ENCODE measurements at places on chromosomes 5 and 9. TPM values are rescaled to one million over a fixed set of nuclear protein-coding genes. Genes with fewer than 3 reads are reported as not detected.

The GDF9 gene
- not detected for total RNA-seq

The HAVCR1 gene
- not detected for total RNA-seq

DNA sequence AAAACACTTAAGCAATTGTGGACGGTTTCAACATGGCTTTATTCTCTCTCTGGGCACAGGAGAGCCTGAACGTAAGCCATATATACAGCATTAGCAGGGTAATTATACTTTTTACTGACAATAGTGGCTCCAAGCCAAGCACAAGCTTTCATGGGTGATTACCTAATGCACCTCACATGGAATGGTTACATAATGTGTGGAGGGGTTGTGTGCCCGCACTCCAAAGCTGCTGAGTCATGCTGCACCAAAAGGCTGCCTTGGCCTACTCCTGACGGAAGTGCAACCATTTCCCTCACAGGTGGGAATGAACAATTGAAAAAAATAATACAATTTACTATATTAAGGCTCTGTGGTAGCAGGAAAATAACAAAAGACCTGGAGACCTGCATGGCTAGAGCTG is 86.5 kb upstream of the ATP10B start:
- DNase-seq: no peak

GRCh38 chr5:103929338-103930013 is 366.9 kb upstream of the NUDT12 start:
- no peak for DNase-seq

GRCh38 chr5:41503310-41503709 is 7.1 kb downstream of the PLCXD3 start:
- no peak for DNase-seq

The MINAR2 gene
- not detected for total RNA-seq

DNA sequence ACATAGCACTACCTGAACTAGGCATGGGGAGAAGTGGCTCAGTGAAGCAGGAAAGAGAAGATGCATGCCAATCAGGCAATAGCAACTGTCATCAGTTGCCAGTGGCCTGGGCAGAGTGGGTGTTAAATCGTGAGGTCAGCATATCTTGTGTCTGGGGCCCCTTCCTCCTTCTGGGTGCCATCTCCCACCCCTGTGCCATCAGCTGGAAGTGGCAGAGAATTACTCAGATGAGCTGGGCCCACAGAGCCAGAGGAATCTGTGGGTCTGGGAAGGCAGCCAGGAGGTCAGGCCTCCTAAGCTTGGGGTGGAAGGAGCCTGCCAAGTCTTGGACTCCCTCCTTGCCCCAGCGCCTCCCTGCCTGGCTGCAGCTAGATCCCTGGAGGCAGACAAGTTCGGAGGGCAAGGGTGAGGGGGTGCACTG is 66.5 kb downstream of the GALNT12 start:
- no peak for DNase-seq

DNA sequence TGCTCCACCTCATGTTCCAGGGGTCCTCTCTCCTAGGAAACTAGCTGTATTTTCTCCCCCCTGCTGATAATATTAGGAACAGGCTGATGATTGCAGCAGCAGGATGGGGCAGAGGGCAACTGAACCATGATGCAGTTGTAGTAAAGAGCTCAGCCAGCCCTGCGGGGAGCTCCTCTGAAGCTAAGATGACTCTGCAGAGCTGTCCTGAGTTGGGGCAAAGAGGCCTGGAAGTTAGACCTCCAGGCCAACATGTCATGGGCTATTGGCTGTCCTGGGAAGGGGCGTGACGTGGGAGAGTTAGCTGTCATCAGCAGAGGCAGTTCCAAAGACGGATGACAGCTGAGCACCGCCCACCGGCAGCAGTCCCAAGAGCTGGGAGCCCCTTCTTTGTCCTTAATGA is 6.6 kb upstream of the FBP1 start:
- no peak for DNase-seq

The GPX3 gene
- 3,864 TPM for total RNA-seq

The CCDC180 gene
- 6.0 TPM for total RNA-seq

The TOR1B gene
- total RNA-seq: 41.2 TPM

- no peak for DNase-seq
These were observed 55.9 kb downstream of the MRPL36 start for GRCh38 chr5:1743769-1744085.

The TMC1 gene
- 0.30 TPM for total RNA-seq

The TTLL11 gene
- total RNA-seq: 18.6 TPM

DNA sequence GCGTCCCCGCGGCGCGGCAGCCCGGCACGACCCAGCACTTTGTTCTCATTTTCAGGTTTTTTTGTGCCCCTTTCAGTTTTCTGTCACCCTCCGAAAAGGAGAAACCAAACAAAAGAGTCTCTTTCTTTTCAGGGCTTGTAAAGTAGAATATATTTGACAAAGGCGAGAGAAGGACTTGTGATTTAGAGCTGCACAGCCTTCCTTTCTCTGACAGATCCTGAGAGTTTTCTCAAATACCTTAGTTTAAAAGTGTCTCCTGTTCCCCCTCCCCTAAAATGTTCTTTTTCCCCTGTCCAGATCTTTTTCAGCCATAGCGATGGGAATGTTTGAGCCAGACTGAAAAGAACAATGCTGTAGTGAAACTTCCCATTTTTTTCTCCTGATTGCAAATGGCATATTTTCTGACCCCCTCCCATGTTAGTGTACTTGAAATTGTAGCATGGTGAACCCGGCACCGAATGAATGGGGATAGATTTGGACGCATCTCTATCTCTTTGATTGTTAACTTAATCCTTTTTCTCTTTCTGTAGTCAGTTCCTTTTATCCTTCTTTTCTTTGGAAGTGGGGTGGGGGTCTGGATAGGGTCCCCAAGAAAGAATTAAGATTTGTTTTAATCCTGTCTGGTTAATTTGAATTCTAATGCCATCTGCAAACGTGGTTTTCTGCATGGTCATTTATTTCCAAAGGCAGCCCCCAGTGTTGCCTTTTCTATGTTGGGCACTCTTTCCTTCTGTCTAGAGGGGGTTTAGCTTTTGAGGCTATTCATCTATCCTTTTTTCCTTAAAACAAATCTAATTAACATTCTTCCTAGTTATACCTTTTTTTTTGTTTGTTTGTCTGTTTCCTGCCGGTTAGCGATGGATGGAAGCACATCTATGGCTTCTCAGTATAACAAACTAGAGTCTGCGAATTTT is 2.2 kb downstream of the ZSWIM6 start:
- no peak for DNase-seq

The CCDC112 gene
- 13.1 TPM for total RNA-seq

The PITX1 gene
- 5.4 TPM for total RNA-seq

- DNase-seq: no peak
These were observed 5.8 kb downstream of the PPP1R26 start for GRCh38 chr9:135485385-135485784.

The FAM200C gene
- 8.0 TPM for total RNA-seq

Measured in tibial nerve (tissue), 4 donors.